Frontal cortex (tissue), 4 donors: ENCODE measurements at places on chromosomes 3 and 15. TPM values are rescaled to one million over a fixed set of nuclear protein-coding genes. Genes with fewer than 3 reads are reported as not detected.

The CXCR6 gene
- total RNA-seq: not detected

DNA sequence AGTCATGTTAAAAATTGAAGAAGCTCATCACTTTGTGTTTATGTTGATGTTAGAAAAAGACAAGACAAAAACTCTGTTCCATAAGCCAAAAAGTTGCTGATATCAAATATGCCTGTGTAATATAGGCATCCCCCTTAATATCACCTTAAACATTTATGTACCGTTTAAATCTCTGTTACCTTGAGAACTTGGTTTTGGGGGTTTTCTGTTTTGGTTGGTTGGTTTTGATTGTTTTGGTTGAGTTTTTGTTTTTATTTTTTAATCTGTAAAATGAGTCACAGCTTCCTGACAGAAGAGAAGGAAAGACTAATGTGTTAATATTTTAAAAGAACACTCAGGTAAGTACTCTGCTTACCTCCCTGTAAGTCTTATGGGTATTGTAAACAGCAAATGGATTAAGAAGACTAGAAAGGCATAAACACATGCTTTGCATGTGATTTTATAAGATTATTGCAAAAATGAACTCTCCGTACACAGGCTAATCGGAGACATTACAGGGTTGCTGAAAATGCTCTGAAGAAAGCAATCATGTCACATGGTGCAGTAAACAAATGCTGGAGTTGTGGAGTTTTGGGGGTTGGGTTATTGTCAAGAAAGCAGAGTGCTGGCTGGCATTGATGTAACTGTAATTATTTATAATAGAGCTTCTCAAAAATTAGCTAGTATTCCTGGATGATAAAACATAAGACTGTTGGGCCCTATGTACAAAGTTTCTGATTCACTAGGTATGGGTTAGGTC, 69.5 kb upstream of the MBNL1 start:
- no peak for DNase-seq

- no peak for DNase-seq
Observed at GRCh38 chr3:74001436-74001835, 376.7 kb upstream of the PDZRN3 start.

GRCh38 chr3:194129581-194130133, 6.3 kb upstream of the HES1 start:
- no peak for DNase-seq

GRCh38 chr15:77026501-77027110, 31.7 kb downstream of the PSTPIP1 start:
- no peak for DNase-seq

The IQCF5 gene
- not detected for total RNA-seq

The EIF4E3 gene
- 22.8 TPM for total RNA-seq

DNA sequence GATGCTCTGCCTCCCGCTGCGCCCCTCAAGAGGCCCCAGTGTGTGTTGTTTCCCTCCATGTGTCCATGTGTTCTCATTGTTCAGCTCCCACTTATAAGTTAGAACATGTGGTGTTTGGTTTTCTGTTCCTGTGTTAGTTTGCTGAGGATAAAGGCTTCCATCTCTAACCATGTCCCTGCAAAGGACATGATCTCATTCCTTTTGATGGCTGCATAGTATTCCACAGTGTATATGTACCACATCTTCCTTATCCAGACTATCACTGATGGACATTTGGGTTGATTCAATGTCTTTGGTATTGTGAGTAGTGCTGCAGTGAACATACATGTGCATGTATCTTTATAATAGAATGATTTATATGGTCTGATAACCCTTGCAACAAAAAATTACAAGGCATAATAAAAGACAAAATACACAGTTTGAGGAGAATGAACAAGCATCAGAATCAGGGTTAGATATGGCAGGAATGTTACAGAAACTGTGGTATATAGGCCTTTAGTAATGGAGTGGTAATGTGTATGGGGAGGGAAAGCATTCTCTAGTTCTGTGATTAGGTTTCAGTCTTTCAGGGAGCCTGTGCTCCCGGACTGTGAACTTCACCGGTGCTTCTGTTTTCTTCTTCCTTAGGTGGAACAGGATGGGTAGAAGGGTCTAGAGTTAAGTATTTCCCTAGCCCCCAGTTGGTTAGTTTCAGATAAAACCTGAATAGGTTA, 27.1 kb downstream of the GRM2 start:
- no peak for DNase-seq

The MEIS2 gene
- 380 TPM for total RNA-seq

GRCh38 chr15:86570738-86571137, 491.1 kb downstream of the AGBL1 start:
- no peak for DNase-seq

The FES gene
- 3.7 TPM for total RNA-seq

The NCKIPSD gene
- total RNA-seq: 6.1 TPM

DNA sequence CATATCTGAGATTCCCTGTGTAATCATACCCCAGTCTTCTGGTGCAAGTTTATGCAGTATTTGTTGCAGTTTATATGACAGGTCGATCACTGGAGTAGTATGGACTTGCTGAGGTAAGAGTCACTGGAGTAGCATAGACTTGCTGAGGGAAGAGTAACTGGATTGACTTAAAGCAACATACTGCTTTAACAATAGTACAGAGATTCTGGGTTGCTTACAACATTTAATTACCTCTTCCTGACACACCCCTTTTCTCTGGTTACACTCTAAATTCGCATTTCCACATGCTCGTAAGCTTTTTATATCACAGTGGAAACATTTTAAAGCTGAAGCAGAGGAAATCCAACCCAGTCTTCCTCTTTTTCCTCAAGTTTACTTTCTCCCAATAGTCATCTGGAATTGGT, 11.8 kb downstream of the AAGAB start:
- DNase-seq: no peak

- DNase-seq: no peak
Observed at GRCh38 chr3:142270407-142270806, 45.0 kb upstream of the GK5 start.

DNA sequence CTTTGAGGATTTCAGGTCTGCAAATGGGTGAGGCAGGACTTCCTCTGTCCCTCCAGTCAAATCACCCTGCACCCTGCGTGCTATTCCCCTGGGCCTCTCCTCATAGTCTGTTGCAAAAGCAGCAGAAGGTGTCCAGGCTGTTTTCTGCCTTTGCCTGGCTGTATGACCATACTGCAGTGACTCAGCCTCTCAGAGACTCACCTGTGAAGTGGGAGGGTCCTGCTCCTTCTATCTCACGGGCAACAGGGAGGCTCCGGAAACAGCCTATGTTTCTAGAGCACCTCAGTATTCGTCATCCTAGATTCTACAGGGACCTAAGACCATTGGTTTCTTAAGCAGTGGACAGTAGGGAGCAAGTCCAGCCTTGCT, 216.4 kb downstream of the TLE3 start:
- DNase-seq: no peak

The AGTR1 gene
- 0.41 TPM for total RNA-seq

DNA sequence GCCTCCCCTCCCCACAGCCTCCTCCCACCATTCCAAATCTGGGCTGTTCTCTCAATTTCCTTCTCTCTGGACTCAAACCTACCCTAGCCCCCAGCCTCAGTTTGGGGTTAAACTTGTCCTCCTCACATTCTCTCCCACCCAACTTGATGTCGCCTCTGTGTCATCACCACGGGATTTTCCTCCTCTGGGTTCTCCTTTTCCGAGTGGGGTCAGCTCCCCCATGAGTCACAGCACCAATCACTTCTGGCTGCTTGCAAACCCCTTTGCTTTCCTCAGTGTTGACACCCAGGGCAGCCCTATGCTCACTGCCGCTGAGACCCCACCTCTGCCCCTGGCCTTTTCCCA, 451 bp downstream of the CCR5AS start:
- DNase-seq: no peak

The CD200R1 gene
- total RNA-seq: 0.82 TPM
